ENCODE measurements at places on chromosomes 4 and X.

DNA sequence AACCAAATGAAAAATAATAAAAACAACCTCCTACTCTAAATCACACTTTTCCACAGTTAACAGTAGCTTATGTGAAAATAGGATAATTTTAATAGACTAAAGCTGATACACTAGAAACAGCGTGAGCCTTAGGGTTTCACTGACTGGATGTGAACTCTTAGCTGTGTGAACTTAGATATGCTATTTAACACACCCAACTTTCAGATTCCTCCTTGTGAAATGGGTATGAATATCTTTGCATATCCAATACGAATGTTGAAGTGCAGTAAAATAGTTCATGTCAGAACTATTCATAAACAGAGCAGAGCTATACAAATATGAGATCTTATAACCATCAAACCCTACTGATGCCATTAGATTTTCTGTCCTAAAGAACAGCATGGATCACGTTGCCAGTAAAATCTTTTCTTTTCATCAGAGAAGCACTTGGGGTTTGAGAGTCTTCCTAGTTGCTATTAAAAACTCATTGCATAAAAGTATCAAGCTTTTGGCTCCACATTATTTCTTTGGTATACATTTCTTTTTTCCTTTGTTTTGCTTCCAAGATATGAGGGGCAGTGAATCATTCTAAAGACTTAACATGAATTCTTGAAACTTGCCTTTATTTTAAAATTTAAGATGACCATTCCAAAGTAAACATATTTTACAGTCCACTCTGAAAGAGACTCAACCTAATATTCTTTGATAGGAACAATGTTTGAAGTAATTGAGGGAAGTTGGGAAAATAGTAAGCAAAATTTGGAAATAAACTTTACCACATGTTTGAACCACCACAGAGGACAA lies 102.4 kb downstream of the CPE start:
- no peak for DNase-seq

- no peak for DNase-seq
These were observed 21.2 kb upstream of the UGT8 start for GRCh38 chr4:114577386-114577785.

- no peak for DNase-seq
These were observed 95.1 kb downstream of the TSPAN7 start for GRCh38 chrX:38656350-38656915.

DNA sequence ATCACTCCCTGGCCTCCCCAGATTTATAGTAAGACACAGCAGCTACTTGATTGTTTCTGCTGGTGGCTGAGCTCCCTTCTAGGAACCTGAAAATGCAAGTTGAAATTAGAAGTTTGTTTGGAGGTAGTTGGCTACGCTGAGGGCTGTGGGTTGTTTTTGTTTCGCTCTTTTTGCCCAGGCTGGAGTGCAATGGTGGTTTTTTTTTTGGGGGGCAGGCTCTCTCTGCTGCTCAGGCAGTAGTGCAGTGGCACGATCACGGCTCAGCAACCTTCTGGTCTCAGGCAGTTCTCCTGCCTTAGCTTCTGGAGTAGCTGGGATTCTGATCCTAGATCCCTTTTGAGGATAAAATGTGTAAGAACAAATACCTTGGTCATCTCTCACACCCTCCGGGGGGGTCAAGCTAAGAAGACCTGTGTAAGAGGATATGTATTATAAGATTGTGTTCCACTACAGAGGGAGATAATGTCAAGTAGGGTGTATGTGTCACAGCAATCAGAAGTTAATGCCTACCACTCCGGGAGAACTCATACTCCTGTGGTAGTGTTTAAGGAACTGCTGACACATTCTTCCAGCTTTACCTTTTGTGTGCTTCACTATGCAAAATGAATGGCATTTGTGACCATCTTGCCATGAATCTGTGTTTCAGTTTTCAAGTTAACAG lies 9.7 kb downstream of the JADE1 start:
- no peak for DNase-seq

- no peak for DNase-seq
These were observed 10.2 kb downstream of the ANK2 start for GRCh38 chr4:113059449-113060182.

DNA sequence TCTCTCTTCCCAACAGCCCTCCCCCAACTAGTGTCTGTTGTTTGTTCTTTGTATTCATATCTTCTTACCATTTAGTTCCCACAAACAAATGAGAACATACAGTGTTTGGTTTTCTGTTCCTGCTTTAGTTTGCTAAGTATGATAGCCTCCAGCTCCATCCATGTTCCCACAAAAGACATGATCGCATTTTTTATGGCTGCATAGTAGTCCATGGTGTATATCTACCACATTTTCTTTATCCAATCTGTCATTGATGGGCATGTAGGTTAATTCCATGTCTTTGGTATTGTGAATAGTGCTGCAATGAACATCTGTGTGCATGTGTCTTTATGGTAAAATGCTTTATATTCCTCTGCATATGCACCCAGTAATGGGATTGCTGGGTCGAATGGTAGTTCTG lies 283.9 kb upstream of the FGF13 start:
- no peak for DNase-seq

DNA sequence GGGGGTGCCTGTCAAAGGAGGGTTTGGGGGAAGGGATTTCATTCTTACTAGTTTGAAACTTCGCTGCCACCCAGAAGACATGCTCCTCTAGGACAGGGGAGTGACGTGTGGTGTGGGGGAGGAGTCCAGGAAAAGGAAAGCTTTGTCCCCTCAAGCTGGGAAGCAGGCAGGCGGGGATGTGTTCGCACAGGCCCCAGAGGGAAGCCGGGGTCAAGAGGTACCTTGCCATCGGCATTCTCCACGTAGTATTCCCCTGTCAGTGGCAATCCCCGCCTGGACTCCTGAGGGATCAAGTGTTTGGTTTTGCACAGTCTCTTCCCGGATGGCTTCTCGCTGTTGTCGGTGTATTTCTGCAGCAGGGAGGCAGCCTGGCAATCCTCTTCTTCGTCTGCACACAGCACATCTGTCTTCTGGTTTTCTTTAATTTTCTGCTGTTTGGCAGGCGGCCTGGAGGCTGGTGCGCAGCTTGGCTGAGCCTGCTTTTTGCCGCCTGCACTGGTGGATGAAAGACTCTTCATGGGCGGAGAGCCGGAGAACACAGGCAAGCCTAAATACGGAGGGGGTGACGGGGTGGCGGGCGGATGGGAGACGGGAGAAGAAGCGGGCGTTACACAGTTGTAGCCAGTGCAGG lies 35.1 kb downstream of the BCOR start:
- no peak for DNase-seq

GRCh38 chrX:19513383-19513782 lies 1.9 kb downstream of the MAP3K15 start:
- no peak for DNase-seq

DNA sequence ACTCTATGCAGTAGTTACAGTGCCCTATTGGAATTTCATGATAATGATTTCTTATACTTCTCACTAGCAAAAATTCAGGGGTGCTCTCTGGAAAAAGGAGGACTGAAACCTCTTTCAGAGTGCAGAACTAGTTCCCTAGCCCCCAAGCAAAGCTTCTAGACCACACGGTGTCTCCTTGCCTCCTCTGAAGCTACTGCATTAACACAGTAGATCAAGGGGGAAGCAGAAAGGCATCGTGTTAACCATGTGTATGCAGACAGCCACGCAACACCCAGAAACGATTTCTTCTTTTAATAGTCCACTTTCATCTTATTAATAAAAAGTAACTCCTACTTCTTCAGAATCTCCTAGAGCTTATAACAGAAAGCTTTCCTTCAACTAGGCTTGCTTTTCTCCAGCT lies 44.7 kb downstream of the MAML3 start:
- DNase-seq = no peak

DNA sequence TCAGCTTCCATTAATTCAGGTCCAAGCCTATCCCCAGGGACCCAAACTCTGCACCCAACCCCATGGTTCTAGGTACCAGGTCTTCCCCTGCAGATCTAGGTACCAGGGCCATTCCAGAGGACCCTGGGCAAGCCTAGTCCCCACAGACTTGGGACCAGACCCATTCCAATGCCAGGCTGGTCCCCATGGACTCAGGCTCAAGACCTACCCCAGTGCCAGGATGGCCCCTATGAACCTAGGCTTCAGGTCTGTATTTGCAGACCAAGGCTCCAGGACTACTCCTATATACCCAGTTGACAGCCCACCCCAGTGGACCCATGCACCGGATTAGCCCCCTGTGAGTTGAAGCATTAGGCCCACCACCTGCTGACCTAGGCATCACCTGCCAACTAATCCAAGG lies 8.9 kb downstream of the MTHFD2L start:
- no peak for DNase-seq

- no peak for DNase-seq
These were observed 328.2 kb downstream of the DTHD1 start for GRCh38 chr4:36609661-36610060.

DNA sequence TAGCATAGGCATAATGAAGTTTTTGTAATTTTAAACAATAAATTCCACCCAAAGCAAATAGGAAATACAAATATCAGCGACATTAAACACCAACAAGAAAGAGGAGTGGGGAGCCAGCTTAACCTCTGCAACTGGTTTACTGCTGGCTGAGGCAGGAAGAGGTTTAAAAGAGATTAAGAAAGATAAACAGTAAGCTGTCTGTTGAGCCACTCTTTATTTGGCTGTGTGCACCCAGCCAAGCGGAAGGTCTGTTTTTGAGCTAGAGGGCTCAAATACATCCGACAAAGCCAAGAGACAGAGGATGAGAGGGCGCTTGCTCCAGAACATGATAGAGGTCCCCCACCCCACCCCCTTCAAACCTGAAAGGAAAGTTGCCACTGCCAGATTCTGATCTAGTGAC lies 191.4 kb downstream of the MGST2 start:
- DNase-seq = no peak

DNA sequence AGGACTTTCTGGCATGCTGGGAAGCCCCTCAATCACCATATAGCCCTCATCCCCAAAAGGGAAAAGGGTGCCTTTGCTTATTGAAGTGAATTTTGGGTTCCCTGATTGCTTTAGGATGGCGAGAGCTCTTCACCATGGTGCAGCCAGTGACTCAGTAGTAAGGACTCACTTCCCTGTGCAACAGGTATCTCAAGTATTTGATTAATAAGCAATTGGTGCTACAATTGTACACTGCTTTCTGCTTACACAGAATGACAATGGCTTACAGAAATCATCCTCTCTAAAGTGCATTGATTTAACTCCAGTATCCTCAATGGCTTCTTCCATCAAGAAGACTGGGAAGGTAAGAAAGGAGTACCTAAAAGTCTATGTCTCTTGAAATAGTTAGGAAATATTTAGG lies 143.7 kb upstream of the SMIM10 start:
- DNase-seq = no peak

GRCh38 chr4:153527690-153528089 lies 61.5 kb downstream of the TMEM131L start:
- no peak for DNase-seq

DNA sequence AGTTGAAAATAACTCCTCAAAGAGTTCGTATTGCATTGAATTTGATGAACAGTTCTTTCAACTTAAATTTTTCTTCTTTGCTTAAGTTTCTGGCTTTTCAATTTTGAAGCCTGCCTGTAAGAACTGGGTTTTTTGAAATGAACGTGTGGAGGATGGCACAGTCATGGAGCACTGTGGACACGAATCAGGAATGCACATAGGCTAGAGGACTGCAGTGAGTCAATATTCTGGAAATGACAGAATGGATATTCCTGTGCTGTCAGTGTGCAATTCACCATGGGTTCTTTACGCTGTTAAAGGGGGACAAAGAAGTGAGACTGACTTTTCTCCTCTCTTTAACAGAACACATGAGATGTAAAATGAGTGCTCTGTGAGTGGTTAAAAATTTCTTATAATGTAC lies 368.0 kb upstream of the AGA start:
- DNase-seq = no peak

DNA sequence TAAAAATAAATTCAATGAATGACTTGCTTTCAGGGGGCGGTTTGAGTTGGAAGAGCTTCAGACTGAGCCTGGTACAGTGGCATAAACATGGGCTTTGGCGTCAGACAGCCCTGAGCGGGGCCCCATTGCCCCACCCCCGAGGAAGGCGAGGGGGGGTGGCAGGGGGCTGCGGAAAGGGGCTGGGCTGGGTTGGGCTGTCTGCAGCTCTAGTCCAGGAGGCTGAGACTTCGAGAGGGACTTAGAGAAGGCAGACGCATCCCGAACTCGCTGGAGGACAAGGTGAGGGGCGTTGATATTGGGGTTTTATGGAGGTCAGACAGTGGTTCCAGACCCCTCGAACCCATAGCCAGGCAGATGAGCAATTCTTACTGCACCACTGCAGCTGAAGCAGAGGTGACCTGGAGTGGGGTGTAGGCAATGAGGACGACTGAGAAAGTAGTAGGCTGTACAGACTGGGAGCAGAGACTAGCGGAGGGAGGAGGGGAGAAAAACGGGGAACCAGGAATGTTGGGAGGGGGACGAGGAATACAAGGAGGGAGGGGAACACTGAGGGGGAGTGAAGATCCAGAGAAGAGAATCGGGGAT lies at the start of gene MAGED2:
TSS of gene MAGED2 (plus strand) at position 222 of the 585 bp plus-strand sequence. CDS start 1,587 bp downstream, outside the sequence.
- peak; percentile 64 for DNase-seq

GRCh38 chr4:108477527-108478108 lies 142.8 kb upstream of the RPL34 start:
- DNase-seq = no peak

- DNase-seq = no peak
These were observed 444.7 kb downstream of the IQCM start for GRCh38 chr4:149370785-149371420.

- no peak for DNase-seq
These were observed 107.7 kb downstream of the FAM53A start for GRCh38 chr4:1576304-1576960.

DNA sequence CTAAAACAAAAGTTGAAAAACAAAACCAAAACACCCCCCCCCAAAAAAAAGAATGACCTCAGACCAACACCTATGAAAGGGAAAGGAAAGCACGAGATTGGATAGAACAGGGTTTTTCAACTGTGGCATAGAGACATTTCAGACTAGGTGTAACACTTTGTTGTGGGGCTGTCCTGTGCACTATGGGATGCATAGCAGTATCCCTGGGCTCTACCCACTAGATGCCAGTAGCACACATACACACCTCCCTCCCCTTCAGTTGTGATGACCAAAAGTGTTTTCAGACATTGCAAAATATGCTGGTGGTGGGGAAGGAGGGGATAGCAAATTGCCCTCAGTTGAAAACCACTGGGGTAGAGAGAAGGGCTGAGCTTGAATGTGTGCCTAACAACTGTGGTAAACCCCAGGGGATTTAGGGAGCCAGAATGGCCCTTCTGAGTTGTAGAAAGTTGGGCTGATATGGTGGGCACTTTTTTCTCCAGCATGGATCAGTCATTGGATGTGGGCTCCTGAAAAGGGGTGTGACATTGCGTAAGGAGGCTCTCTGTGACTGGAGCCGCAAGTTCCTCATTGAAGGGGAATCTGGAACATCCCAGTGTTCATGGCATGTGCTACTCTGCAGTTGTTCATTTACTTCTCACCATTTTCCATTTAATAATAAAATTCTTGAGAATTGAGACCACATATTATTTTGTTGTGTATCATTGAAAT lies 8.8 kb upstream of the GEMIN8 start:
- DNase-seq = no peak

- no peak for DNase-seq
These were observed 38.7 kb downstream of the SGMS2 start for GRCh38 chr4:107863416-107863815.

DNA sequence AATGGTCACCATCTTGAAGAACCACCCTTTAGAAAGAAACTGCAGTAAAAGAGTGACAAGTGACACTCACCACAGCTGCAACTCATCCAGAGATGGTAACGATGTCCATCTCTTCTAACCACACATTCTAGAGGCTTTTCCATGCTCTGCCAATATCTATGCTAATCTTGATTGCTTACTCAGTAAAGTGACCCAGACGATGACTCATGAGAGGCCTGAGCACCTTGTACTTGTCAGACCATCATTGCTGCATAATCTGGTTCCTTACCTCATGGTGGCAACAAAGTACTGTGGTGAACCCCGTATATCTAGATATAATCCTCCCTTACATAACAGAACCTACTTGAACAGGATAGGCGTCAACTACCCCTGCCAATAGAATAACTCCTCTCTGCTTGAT lies 75.6 kb downstream of the CCNG2 start:
- DNase-seq = no peak
